ENCODE measurements at places on chromosomes 5 and 9.

DNA sequence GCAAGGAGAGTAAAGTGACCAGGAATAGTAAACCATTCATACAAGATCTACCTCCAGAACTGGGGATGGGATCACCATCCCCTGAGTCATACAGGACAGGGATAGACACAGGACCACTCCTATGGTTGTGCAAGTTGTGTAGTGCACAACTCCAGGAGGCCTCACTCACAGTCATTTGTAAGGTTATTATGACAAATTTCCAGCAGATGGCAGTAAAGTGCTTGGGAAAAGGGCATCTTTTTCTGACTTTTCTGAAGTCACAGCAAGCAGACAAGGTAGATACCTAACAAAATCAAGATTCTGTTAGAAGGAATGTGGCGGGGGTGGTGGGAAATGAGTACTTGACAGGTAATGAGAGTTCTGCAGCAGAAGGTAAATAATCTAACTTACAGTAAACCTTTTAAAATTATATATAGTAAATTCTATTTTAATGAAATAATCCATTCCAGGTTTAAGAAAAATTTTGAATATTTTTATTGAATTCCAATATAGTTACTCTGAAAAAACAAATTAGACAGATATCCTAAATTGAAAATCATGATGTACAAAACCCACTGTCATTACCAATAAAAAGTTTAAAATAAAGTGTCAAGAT, 16.7 kb upstream of the KIF27 start:
- DNase-seq, result peak; percentile 53

DNA sequence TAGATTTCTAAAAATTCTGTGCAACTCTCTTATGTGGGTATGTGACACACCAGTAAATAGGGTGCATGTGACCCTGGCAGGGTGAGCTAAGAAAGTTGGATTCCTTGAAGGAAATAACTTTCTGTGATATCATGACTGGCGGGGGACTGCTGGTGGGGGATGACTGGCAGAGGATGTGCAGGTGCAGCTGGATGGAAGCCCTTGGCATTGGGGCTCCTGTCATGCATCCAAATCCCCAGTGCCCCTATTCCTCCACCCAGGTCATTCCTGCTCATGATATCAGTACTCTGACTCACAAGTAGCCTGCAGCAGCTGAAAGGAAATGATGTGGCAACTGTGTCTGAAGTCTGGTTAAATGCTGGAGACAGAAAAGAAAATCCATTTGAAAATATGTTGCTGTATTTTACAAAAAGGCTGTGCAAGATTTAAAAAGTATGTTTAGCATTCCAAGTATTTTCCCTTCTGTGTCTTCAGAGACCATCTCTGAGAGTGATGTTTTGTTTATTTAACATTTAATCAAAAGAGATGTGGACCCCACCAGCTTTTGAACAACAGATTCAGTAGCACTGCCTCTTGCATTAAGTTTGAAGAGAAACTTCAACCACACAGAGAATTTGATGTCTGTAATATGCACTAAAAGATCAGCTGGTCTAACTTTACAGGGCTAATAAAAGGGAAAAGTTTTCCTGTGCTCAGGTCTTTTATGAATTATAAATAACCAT, 17.9 kb upstream of the ZSWIM6 start:
- DNase-seq, result no peak

GRCh38 chr9:682633-683508, 158.6 kb upstream of the DMRT1 start:
- DNase-seq, result no peak

- DNase-seq, result peak; percentile 65
These were observed 272.2 kb downstream of the AUH start for GRCh38 chr9:91089405-91090129.

DNA sequence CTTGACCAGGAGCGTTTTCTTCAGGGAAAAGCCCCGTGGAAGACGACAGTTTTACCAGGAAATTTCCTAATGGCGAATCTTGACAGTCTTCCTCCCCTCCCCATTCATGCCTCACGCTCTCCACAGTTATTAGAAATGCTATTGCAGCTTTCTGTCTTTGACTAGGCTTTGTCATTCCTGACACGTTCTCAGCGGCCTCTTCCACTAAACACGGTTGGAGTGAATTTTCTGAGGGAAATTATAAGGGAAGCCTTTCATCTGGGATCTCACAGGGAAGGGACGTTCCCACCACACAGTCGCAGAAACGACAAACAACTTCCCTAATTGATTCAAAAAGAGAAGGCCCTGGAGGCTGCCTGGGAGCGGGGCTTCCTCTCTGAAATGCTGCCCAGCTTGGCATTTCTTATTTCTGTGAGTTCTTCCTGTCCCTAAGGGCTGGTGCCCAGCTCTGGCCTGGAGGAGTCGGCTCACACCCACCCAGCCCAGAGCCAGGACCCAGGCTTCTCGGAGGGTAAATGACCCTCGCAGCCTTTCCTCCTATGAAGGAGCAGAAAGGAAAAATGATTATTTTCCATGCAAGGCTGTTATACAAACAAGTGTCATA, 57.1 kb upstream of the PPP1R26 start:
- DNase-seq, result no peak

GRCh38 chr9:14313378-14313940, 482 bp downstream of the NFIB start:
- no peak for DNase-seq

GRCh38 chr5:128009403-128009802, 74.2 kb upstream of the SLC12A2 start:
- DNase-seq, result no peak

GRCh38 chr5:158382473-158382872, 523.5 kb upstream of the CLINT1 start:
- peak; percentile 94 for DNase-seq

- DNase-seq, result no peak
These were observed 127.2 kb upstream of the SLC44A1 start for GRCh38 chr9:105117234-105117633.

GRCh38 chr9:18970393-18970792, 62.6 kb downstream of the SAXO1 start:
- no peak for DNase-seq

Measured in MV-4-11 (cell line).